ENCODE measurements at places on chromosomes 1 and 21. TPM values are rescaled to one million over a fixed set of nuclear protein-coding genes. Genes with fewer than 3 reads are reported as not detected.

Gene IGSF5
- not detected for total RNA-seq

Gene PROX1
- not detected for total RNA-seq

Gene CENPS
- total RNA-seq, result 16.0 TPM

GRCh38 chr1:21857142-21857839, 45.2 kb downstream of the LDLRAD2 start:
- H3K36me3 ChIP-seq, result no peaks in the 10 kb centered on the region
- H3K4me3 ChIP-seq, result no peak overlapping the region
- H3K4me1 ChIP-seq, result no peaks in the 10 kb centered on the region
- DNase-seq, result no peak

GRCh38 chr1:25888426-25888987, 13.0 kb upstream of the PAQR7 start:
- H3K27me3 ChIP-seq, result no peaks in the 10 kb centered on the region
- no peak for DNase-seq
- H3K4me3 ChIP-seq, result no peak overlapping the region
- no peaks in the 10 kb centered on the region for H3K36me3 ChIP-seq
- H3K4me1 ChIP-seq, result no peaks in the 10 kb centered on the region

GRCh38 chr1:162013289-162013688, 10.4 kb downstream of the OLFML2B start:
- H3K27ac ChIP-seq, result no peak overlapping the region
- H3K36me3 ChIP-seq, result no peaks in the 10 kb centered on the region
- no peaks in the 10 kb centered on the region for H3K4me1 ChIP-seq
- no peak overlapping the region for H3K4me3 ChIP-seq

Gene RAB3B
- not detected for total RNA-seq

Gene CD1E
- total RNA-seq, result not detected

Gene LCE1B
- total RNA-seq, result not detected

- H3K27me3 ChIP-seq, result no peaks in the 10 kb centered on the region
- no peak overlapping the region for H3K27ac ChIP-seq
- H3K4me3 ChIP-seq, result no peak overlapping the region
- no peaks in the 10 kb centered on the region for H3K4me1 ChIP-seq
- no peaks in the 10 kb centered on the region for H3K36me3 ChIP-seq
These were observed 2.6 kb upstream of the FCRLB start for GRCh38 chr1:161718559-161719324.
